Brain (organoid and tissue), 16 donors: ENCODE measurements at places on chromosomes 11 and 22. TPM values are rescaled to one million over a fixed set of nuclear protein-coding genes. Genes with fewer than 3 reads are reported as not detected.

The YAP1 gene
- 6.4 TPM for polyA plus RNA-seq

The ANKRD49 gene
- 5.4 TPM for polyA plus RNA-seq

The TSGA10IP gene
- polyA plus RNA-seq, result not detected

The CSTF3 gene
- polyA plus RNA-seq, result 25.4 TPM

The TIMP3 gene
- polyA plus RNA-seq, result 47.8 TPM

The SAA4 gene
- not detected for polyA plus RNA-seq

The ABCG4 gene
- 2.2 TPM for polyA plus RNA-seq

The MPZL2 gene
- polyA plus RNA-seq, result 4.9 TPM

The APOL4 gene
- polyA plus RNA-seq, result 6.1 TPM

The C22orf42 gene
- 3.9 TPM for polyA plus RNA-seq

The FAT3 gene
- polyA plus RNA-seq, result 0.85 TPM

The CHRNA10 gene
- polyA plus RNA-seq, result not detected

The ZBTB16 gene
- 10.3 TPM for polyA plus RNA-seq

The OR4C11 gene
- polyA plus RNA-seq, result not detected

The INPPL1 gene
- polyA plus RNA-seq, result 275 TPM

The UBQLN3 gene
- polyA plus RNA-seq, result not detected

The OR10G8 gene
- polyA plus RNA-seq, result not detected

The OR5B21 gene
- not detected for polyA plus RNA-seq

The CRYBB1 gene
- polyA plus RNA-seq, result 7.1 TPM

The MPEG1 gene
- polyA plus RNA-seq, result 2.3 TPM

The GAB4 gene
- not detected for polyA plus RNA-seq
